Lung (tissue), 17 donors: ENCODE measurements at places on chromosomes 4 and X. TPM values are rescaled to one million over a fixed set of nuclear protein-coding genes. Genes with fewer than 3 reads are reported as not detected.

DNA sequence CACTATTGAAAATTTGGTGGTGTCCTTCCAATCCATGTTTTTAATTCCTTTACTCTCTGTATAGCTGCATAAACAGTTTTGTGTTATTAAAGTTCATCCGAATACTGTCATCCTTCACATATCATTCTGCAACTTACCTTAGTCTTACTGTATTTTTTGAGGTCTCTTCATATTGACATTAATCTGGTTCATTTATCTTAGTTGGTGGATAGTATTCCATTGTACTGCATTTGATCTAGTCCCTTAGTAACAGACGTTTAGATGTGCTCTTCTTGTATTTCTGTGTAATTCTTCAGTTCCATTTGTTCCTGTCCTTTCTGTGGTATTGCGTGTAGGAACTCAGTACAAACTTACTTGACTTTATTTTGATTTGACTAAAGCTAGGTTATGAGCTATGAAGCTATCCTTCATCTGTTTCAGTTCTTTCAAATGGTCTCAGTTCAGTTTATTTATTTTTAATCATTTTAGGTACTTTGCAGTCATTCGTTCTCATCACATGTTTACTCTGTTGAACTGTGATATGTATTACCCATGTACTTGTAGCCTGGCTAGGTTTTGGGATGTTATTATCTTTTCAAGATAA lies 41.3 kb downstream of the RAPGEF2 start:
- H3K4me1 ChIP-seq: peaks cover 6% of the 10 kb centered on the region
- no peak for DNase-seq
- no peak overlapping the region for H3K4me3 ChIP-seq
- H3K36me3 ChIP-seq: no peaks in the 10 kb centered on the region

GRCh38 chr4:176492646-176493302 lies 173.0 kb downstream of the SPCS3 start:
- no peak overlapping the region for H3K4me3 ChIP-seq
- H3K27ac ChIP-seq: no peak overlapping the region
- no peaks in the 10 kb centered on the region for H3K36me3 ChIP-seq
- H3K4me1 ChIP-seq: no peaks in the 10 kb centered on the region
- H3K27me3 ChIP-seq: no peaks in the 10 kb centered on the region

- DNase-seq: no peak
- no peak overlapping the region for H3K4me3 ChIP-seq
- no peaks in the 10 kb centered on the region for H3K4me1 ChIP-seq
- H3K27me3 ChIP-seq: no peaks in the 10 kb centered on the region
- H3K27ac ChIP-seq: peak overlapping the region; percentile 16
- no peaks in the 10 kb centered on the region for H3K36me3 ChIP-seq
These were observed 160.5 kb downstream of the TBX22 start for GRCh38 chrX:80174925-80175574.

GRCh38 chr4:26317766-26318165 lies 3.0 kb upstream of the RBPJ start:
- H3K27me3 ChIP-seq: no peaks in the 10 kb centered on the region
- H3K4me3 ChIP-seq: no peak overlapping the region
- DNase-seq: no peak
- H3K27ac ChIP-seq: no peak overlapping the region
- H3K4me1 ChIP-seq: no peaks in the 10 kb centered on the region
- no peaks in the 10 kb centered on the region for H3K36me3 ChIP-seq

- peak overlapping the region; percentile 78 for H3K27ac ChIP-seq
- peak; percentile 84 for DNase-seq
- H3K4me3 ChIP-seq: peak overlapping the region; percentile 38
- no peaks in the 10 kb centered on the region for H3K36me3 ChIP-seq
These were observed 8.3 kb upstream of the BCOR start for GRCh38 chrX:40105835-40106675.

GRCh38 chr4:152165846-152166245 lies 370.0 kb downstream of the FBXW7 start:
- H3K4me3 ChIP-seq: no peak overlapping the region
- H3K4me1 ChIP-seq: no peaks in the 10 kb centered on the region
- DNase-seq: no peak
- no peaks in the 10 kb centered on the region for H3K36me3 ChIP-seq

Gene CPE
- 6.6 TPM for polyA plus RNA-seq

Gene FAT4
- 2.6 TPM for polyA plus RNA-seq

GRCh38 chr4:139153411-139154133 lies 23.4 kb downstream of the ELF2 start:
- no peak overlapping the region for H3K4me3 ChIP-seq
- H3K27ac ChIP-seq: no peak overlapping the region
- peak; percentile 30 for DNase-seq
- H3K36me3 ChIP-seq: no peaks in the 10 kb centered on the region
- no peaks in the 10 kb centered on the region for H3K4me1 ChIP-seq

- DNase-seq: no peak
- no peak overlapping the region for H3K27ac ChIP-seq
- no peaks in the 10 kb centered on the region for H3K4me1 ChIP-seq
- H3K27me3 ChIP-seq: no peaks in the 10 kb centered on the region
These were observed 2143.2 kb upstream of the TENM3 start for GRCh38 chr4:180099957-180100356.

DNA sequence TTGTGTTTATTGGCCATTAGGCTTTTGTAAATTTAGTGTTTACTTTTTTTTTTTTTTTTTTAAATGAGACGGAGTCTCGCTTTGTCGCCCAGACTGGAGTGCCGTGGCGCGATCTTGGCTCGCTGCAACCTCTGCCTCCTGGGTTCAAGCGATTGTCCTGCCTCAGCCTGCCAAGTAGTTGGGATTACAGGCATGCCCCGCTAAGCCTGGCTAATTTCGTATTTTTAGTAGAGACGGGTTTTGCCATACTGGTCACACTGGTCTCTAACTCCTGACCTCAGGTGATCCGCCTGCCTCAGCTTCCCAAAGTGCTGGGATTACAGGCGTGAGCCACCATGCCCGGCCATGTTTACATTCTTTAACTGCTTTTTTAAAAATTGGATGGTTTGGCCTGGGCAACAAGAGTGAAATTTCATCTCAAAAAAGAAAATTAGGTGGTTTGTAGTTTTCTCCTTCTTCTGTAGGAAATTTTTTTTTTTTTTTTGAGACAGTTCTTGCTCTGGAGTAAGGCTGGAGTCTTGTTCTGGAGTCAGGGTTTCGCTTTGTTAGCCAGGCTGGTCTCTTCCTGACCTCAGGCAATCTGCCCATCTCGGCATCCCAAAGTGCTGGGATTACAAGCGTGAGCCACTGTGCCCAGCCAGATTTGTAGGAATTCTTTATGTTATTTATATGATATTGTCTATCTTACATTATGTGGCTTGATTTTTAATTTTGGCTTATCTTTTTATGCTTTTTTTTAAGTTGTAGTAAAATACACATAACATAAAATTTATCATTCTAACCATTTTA lies 15.1 kb downstream of the UBE2K start:
- peaks cover 7% of the 10 kb centered on the region for H3K4me1 ChIP-seq
- peak; percentile 32 for DNase-seq
- no peaks in the 10 kb centered on the region for H3K36me3 ChIP-seq
- H3K27me3 ChIP-seq: no peaks in the 10 kb centered on the region

Gene HTR2C
- not detected for polyA plus RNA-seq

GRCh38 chrX:43552156-43552555 lies 103.9 kb upstream of the MAOA start:
- H3K27me3 ChIP-seq: no peaks in the 10 kb centered on the region
- H3K27ac ChIP-seq: no peak overlapping the region
- H3K4me1 ChIP-seq: peaks cover 10% of the 10 kb centered on the region
- no peaks in the 10 kb centered on the region for H3K36me3 ChIP-seq

Gene REELD1
- polyA plus RNA-seq: 0.22 TPM

GRCh38 chr4:5863461-5864113 lies 29.3 kb downstream of the CRMP1 start:
- no peak for DNase-seq
- H3K27me3 ChIP-seq: no peaks in the 10 kb centered on the region
- H3K4me3 ChIP-seq: no peak overlapping the region
- peaks cover 3% of the 10 kb centered on the region for H3K4me1 ChIP-seq
- no peak overlapping the region for H3K27ac ChIP-seq

Gene ABCG2
- 1.0 TPM for polyA plus RNA-seq

DNA sequence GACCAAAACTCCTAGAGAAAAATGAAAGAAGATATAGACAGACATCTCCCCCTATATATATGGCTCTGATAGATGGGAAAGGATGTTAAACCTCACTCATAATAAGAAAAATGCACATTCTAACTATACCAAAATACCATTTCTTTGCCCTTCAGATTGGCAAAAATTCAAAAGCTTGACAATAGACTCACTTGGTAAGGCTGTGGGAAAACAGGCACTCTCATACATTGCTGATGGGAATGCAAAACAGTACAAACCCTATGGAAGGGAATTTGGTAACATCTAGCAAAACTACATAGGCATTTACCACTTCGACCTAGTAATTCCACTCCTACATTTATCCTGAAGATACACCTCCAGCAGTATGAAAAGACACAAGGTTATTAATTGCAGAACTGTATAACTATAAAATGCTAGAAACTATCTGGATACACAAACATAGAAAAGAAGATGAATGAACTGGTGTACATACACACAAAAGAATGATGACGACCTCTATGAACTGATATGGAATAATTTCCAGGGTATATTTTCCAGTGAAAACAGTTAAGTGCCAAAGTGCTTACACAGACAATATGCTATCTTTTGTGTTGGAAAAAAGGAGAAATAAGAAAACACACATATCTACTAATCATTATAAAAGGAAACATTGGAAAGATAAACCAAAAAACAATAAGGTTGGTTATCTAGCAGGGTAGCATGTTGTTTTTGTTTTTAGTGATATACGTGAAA lies 48.5 kb downstream of the WDFY3 start:
- H3K27me3 ChIP-seq: no peaks in the 10 kb centered on the region
- no peak overlapping the region for H3K27ac ChIP-seq
- no peaks in the 10 kb centered on the region for H3K36me3 ChIP-seq

Gene RTL5
- 3.8 TPM for polyA plus RNA-seq

GRCh38 chrX:136228839-136229207 lies 22.4 kb downstream of the MAP7D3 start:
- H3K36me3 ChIP-seq: peaks cover 7% of the 10 kb centered on the region
- H3K27me3 ChIP-seq: no peaks in the 10 kb centered on the region
- no peak for DNase-seq
- no peak overlapping the region for H3K4me3 ChIP-seq

- H3K27ac ChIP-seq: no peak overlapping the region
- H3K36me3 ChIP-seq: no peaks in the 10 kb centered on the region
- DNase-seq: peak; percentile 76
- H3K27me3 ChIP-seq: peaks cover 5% of the 10 kb centered on the region
- no peak overlapping the region for H3K4me3 ChIP-seq
- H3K4me1 ChIP-seq: no peaks in the 10 kb centered on the region
These were observed 220.1 kb downstream of the AFAP1 start for GRCh38 chr4:7719354-7720174.

- H3K36me3 ChIP-seq: no peaks in the 10 kb centered on the region
- no peak for DNase-seq
- no peaks in the 10 kb centered on the region for H3K27me3 ChIP-seq
- H3K4me3 ChIP-seq: no peak overlapping the region
These were observed 45.2 kb upstream of the ENPP6 start for GRCh38 chr4:184262901-184263300.

- no peak overlapping the region for H3K4me3 ChIP-seq
- DNase-seq: no peak
- H3K27me3 ChIP-seq: peaks cover 2% of the 10 kb centered on the region
- no peaks in the 10 kb centered on the region for H3K36me3 ChIP-seq
- H3K27ac ChIP-seq: no peak overlapping the region
These were observed 16.9 kb upstream of the XPNPEP2 start for GRCh38 chrX:129721870-129722269.

- no peaks in the 10 kb centered on the region for H3K36me3 ChIP-seq
- no peak overlapping the region for H3K27ac ChIP-seq
- no peaks in the 10 kb centered on the region for H3K27me3 ChIP-seq
- H3K4me1 ChIP-seq: no peaks in the 10 kb centered on the region
These were observed 512.0 kb upstream of the FAT1 start for GRCh38 chr4:187235456-187236170.

- no peaks in the 10 kb centered on the region for H3K27me3 ChIP-seq
- H3K36me3 ChIP-seq: no peaks in the 10 kb centered on the region
- DNase-seq: no peak
These were observed 443.3 kb downstream of the GBA3 start for GRCh38 chr4:23135792-23136645.

DNA sequence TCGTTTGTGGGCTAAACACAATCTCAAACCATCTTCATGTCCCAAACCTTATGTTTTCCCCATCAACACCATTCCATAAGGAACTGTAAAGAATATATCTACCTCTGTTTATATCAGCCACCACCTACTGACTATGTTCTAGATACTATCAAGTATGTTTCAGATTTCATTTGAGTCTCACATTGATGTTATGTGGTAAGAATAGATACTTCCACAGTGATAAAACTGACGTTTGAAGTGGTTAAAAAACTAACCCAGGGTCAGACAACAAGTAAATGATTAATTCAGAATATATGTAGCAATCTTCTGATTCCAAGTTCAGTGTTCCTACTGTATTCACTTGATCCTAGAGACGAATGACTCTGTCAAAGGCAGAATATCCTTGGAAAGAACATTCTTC lies 156.8 kb upstream of the RASGEF1B start:
- no peaks in the 10 kb centered on the region for H3K27me3 ChIP-seq
- DNase-seq: no peak
- no peaks in the 10 kb centered on the region for H3K4me1 ChIP-seq
- no peak overlapping the region for H3K4me3 ChIP-seq
- H3K27ac ChIP-seq: no peak overlapping the region
- no peaks in the 10 kb centered on the region for H3K36me3 ChIP-seq

GRCh38 chr4:29553846-29554245 lies 1166.3 kb upstream of the PCDH7 start:
- H3K4me1 ChIP-seq: no peaks in the 10 kb centered on the region
- H3K4me3 ChIP-seq: no peak overlapping the region
- no peak for DNase-seq
- no peaks in the 10 kb centered on the region for H3K27me3 ChIP-seq
- no peak overlapping the region for H3K27ac ChIP-seq

GRCh38 chr4:15683143-15683495 lies 1.5 kb downstream of the FAM200B start:
- no peaks in the 10 kb centered on the region for H3K27me3 ChIP-seq
- DNase-seq: no peak
- H3K27ac ChIP-seq: no peak overlapping the region
- no peak overlapping the region for H3K4me3 ChIP-seq

GRCh38 chrX:137982472-137983172 lies 416.7 kb downstream of the ZIC3 start:
- no peak for DNase-seq
- H3K27me3 ChIP-seq: no peaks in the 10 kb centered on the region
- no peak overlapping the region for H3K4me3 ChIP-seq
- H3K4me1 ChIP-seq: no peaks in the 10 kb centered on the region

DNA sequence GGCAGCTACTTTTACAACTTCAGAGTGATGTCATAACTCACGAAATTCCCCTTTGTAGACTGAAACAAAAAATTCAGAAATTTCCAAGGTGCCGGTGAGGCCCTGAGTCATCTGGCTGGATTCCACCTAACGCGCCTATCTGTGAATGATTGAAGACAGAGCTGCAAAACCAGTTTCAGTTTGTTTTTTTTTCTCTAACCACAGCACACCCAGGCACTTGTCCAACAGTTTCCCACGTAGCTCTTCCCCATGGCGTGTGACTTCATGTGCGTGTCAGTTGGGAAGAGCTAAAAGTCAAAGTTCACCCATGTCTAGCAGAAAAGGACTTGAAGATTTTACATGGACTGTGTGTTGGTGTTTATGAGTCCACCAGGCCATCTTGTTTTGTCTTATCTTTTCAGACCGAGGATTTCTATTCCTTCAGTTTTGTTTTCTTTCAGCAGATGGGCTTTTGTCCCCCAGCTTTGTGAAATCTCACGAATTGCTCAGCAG lies 16.4 kb downstream of the TCEANC start:
- no peaks in the 10 kb centered on the region for H3K36me3 ChIP-seq
- H3K27me3 ChIP-seq: peaks cover 17% of the 10 kb centered on the region
- H3K4me1 ChIP-seq: no peaks in the 10 kb centered on the region

GRCh38 chrX:44913656-44914531 lies 40.9 kb downstream of the KDM6A start:
- H3K4me3 ChIP-seq: no peak overlapping the region
- DNase-seq: no peak
- H3K27me3 ChIP-seq: no peaks in the 10 kb centered on the region
- no peak overlapping the region for H3K27ac ChIP-seq
- H3K36me3 ChIP-seq: no peaks in the 10 kb centered on the region
- H3K4me1 ChIP-seq: no peaks in the 10 kb centered on the region
